Immature natural killer cell (primary cell): ENCODE measurements at places on chromosomes 6 and 20. TPM values are rescaled to one million over a fixed set of nuclear protein-coding genes. Genes with fewer than 3 reads are reported as not detected.

- H3K4me1 ChIP-seq: no peaks in the 10 kb centered on the region
- H3K27ac ChIP-seq: no peak overlapping the region
- H3K27me3 ChIP-seq: peaks cover 2% of the 10 kb centered on the region
- H3K4me3 ChIP-seq: no peak overlapping the region
- no peak for DNase-seq
These were observed 18.0 kb downstream of the HRH3 start for GRCh38 chr20:62202083-62202395.

DNA sequence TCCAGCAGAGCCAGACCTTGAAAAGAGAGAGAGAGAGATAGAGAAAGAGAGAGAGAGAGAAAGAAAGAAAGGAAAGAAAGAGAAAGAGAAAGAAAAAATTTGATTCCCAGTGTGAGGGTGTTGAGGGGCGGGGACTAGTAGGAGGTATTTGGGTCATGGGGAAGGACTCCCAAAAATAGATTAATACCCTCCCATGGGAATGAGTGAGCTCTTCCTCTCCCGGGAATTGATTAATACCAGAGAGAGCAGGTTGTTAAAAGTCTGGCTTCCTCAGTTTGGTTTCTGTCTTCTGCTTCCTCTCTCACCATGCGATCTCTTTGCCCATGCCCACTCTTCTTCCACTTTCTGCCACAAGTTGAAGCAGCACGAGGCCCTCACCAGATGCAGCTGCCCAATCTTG lies 28.8 kb upstream of the CFAP206 start:
- no peaks in the 10 kb centered on the region for H3K27me3 ChIP-seq
- H3K4me1 ChIP-seq: no peaks in the 10 kb centered on the region
- H3K36me3 ChIP-seq: no peaks in the 10 kb centered on the region
- H3K27ac ChIP-seq: no peak overlapping the region
- DNase-seq: no peak
- H3K4me3 ChIP-seq: no peak overlapping the region

The RALY gene
- polyA plus RNA-seq: 271 TPM

DNA sequence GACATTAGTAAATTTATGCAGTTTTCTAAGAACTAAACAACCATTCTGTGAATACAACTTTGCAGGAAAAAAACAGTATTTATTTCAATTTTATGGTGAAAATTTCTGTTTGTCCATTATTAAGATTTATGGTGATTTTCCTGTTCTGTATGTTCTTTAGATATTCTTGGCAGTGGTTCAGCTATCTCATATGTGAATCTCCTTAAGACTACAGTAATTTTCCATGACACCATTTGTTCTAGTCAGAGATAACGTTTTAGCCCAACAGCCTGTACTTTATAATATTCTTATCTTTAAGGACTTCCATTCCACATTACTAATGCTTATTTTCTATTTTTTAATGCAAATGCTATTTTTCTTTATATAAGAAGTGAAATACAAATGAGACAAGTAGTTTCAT lies 504.0 kb downstream of the RFPL4B start:
- H3K4me1 ChIP-seq: no peaks in the 10 kb centered on the region
- no peaks in the 10 kb centered on the region for H3K27me3 ChIP-seq
- H3K36me3 ChIP-seq: no peaks in the 10 kb centered on the region
- H3K27ac ChIP-seq: no peak overlapping the region
- no peak for DNase-seq
- no peak overlapping the region for H3K4me3 ChIP-seq

- H3K27me3 ChIP-seq: no peaks in the 10 kb centered on the region
- peak overlapping the region; percentile 95 for H3K27ac ChIP-seq
- DNase-seq: no peak
- no peak overlapping the region for H3K4me3 ChIP-seq
These were observed 71.2 kb downstream of the ABHD12 start for GRCh38 chr20:25319241-25320034.
